ENCODE measurements at places on chromosomes 4 and X. TPM values are rescaled to one million over a fixed set of nuclear protein-coding genes. Genes with fewer than 3 reads are reported as not detected.

The CT47B1 gene
- total RNA-seq: not detected

The ALB gene
- not detected for total RNA-seq

The RHOXF2B gene
- total RNA-seq: not detected

The PNMA5 gene
- total RNA-seq: not detected

The INPP4B gene
- 39.2 TPM for total RNA-seq

The GPR34 gene
- total RNA-seq: not detected

The CCKAR gene
- not detected for total RNA-seq

DNA sequence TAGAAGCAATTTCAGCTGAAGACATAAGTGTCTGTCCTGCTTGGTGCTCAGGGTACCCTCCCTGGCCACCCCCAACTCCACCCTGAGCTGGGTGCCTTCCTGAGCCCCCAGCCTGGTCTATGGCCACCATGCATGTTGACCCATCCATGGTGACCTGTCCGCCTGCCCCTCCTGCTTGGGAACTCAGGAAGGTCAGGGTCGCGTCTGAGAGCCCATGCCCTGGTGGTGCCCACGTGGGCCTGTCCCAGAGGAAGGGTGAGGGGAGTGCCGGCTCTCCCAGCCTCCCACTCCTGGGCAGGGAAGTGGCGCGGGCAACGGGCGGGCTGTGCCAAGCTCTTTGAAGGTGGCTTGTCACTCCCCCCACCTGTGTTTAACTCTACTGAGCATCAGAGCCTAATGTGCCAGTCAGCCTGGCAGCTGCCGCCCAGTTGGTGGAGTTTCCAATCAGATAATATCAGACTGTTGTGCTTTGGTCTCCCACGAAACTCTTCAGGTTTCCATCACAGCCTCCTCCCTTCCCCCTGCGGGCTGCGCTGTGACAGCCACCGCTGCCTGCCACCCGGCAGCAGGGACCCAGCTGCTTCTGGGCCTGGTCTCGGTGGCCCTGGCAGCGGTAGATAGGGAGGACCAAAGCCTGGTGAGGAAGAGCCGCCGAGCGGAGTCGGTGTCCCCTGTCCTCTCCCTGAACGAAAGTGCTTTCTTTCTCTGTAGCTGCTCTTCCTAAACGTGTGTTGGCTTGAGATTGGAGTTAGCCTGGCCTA lies 4.8 kb downstream of the SH3BP2 start:
- H3K27ac ChIP-seq: no peak overlapping the region
- no peaks in the 10 kb centered on the region for H3K36me3 ChIP-seq
- H3K4me3 ChIP-seq: no peak overlapping the region
- no peaks in the 10 kb centered on the region for H3K27me3 ChIP-seq
- H3K4me1 ChIP-seq: peaks cover 44% of the 10 kb centered on the region

DNA sequence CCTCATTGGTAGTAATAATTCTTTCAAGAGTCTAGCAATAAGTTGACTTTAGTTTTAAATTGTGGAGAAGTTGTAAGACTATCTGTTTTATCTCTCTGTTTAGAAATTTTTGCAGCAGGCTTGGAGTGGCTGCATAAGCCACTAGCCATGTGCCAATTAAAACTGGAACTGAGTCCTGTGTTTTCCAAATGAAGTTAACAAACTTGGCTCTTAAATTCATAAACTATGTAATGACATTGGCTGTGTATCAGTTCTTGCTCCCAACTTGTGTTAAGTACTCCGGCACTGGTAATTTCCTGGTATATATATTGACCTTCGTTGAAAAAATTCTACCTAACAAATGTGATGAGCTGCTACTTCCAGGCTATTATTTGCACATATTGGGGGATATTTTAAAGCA lies 420.4 kb downstream of the GBA3 start:
- no peaks in the 10 kb centered on the region for H3K36me3 ChIP-seq
- no peak overlapping the region for H3K4me3 ChIP-seq
- H3K27me3 ChIP-seq: no peaks in the 10 kb centered on the region
- DNase-seq: no peak

- no peaks in the 10 kb centered on the region for H3K36me3 ChIP-seq
- no peak overlapping the region for H3K27ac ChIP-seq
- no peaks in the 10 kb centered on the region for H3K27me3 ChIP-seq
- no peak for DNase-seq
Measured at GRCh38 chrX:45860450-45860849, 659.8 kb upstream of the DIPK2B start.

GRCh38 chrX:41381685-41382084 lies 47.7 kb downstream of the DDX3X start:
- H3K27ac ChIP-seq: no peak overlapping the region
- DNase-seq: peak; percentile 68
- H3K36me3 ChIP-seq: no peaks in the 10 kb centered on the region

- no peak overlapping the region for H3K4me3 ChIP-seq
- H3K36me3 ChIP-seq: no peaks in the 10 kb centered on the region
- H3K27ac ChIP-seq: no peak overlapping the region
- peaks cover 14% of the 10 kb centered on the region for H3K4me1 ChIP-seq
Measured at GRCh38 chr4:80115368-80116181, 42.5 kb upstream of the ANTXR2 start.

DNA sequence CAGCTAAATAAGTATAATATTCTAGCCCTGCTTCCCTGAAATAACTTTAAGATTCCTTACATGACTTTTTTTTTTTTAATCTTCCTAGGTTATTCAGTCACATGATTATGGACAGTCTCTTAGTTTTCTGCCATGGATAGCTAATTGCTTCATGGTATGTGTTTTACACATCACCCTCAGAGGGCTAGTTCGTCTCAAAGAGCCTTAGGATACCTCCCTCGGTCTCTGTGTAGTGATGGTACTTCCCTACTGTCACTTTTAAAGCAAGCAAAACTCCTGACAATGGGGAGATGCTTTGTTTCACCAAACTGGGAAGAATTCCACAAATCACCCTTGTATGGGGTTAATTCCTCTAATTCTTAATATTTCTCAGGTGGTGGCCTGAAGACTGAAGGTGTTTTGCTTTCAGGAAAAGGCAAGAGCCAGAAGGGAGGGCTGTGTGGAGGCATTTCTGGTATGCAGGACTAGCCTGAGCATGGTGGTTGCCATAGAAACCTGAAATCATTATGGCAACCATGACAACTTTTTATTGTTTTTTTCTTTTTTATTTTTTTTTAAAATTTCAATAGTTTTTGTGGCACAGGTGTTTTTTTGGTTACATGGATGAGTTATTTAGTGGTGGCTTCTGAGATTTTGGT lies 70.4 kb downstream of the BEX3 start:
- no peak overlapping the region for H3K27ac ChIP-seq
- no peak overlapping the region for H3K4me3 ChIP-seq
- H3K4me1 ChIP-seq: no peaks in the 10 kb centered on the region
- peak; percentile 50 for DNase-seq

DNA sequence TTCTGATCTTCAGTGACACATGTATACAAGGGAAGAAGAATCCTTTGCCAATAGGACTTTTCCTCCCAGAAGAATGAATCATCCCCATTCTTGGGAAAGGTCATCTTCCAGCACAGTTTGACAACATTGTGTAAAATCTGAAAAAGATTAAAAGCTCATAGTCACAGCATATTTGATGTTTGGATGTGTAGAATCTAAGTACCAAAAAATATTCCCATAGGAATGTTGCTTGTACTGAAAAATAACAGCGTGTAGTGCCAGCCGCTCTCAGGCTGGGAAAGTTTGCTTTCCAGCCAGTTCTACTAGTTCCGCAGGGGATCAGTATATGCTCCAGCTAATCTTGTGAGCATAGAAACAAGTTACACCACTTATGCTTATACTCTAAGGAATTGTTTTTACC lies 74.7 kb upstream of the IL13RA1 start:
- H3K4me3 ChIP-seq: no peak overlapping the region
- peaks cover 18% of the 10 kb centered on the region for H3K4me1 ChIP-seq
- peak; percentile 70 for DNase-seq
- H3K36me3 ChIP-seq: no peaks in the 10 kb centered on the region

DNA sequence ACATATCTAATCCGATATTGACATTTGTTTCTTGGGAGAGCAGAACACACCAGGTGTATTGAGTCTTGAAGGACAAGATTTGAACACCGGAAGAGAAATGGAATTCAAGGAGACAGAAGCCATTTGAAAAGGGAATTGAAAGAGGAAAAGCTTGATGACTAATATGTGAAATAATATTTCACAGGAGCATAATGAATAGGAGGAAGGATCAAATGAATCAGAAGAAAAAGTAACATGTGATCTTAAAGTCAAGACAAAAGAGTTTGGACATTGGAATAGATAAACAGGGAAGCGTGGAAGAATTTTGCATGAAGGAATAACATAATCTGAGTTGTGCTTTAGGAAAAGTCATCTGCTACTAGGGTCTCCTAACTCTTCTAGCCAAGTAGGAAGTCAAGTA lies 145.5 kb upstream of the PDHA2 start:
- no peaks in the 10 kb centered on the region for H3K4me1 ChIP-seq
- H3K36me3 ChIP-seq: no peaks in the 10 kb centered on the region
- no peak overlapping the region for H3K27ac ChIP-seq
- DNase-seq: no peak
- H3K4me3 ChIP-seq: no peak overlapping the region

- H3K27me3 ChIP-seq: no peaks in the 10 kb centered on the region
- H3K27ac ChIP-seq: peak overlapping the region; percentile 48
- H3K36me3 ChIP-seq: no peaks in the 10 kb centered on the region
Measured at GRCh38 chrX:123324625-123325024, 140.5 kb downstream of the GRIA3 start.

DNA sequence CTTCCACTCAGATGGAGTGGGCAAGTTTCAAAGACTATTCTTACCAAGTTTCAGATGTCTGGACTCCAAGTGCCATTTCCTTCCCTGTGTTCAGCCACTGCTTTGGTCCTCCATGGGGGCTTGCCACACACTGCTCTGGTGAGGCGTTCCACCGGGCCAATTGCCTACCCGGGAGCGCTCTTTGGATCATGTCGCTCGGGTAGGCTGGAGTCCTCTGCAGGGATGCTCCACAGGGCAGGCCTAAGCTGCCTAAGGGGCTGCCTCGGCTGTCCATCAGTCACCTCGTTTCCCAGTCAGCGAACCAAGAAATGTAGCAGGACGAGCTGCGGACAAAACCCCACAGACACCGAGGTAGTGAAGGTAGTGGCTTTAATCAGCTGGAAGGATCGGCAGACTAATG lies 200.7 kb upstream of the KLF8 start:
- H3K4me1 ChIP-seq: no peaks in the 10 kb centered on the region
- no peak overlapping the region for H3K27ac ChIP-seq
- no peak for DNase-seq
- no peak overlapping the region for H3K4me3 ChIP-seq
- H3K27me3 ChIP-seq: no peaks in the 10 kb centered on the region

DNA sequence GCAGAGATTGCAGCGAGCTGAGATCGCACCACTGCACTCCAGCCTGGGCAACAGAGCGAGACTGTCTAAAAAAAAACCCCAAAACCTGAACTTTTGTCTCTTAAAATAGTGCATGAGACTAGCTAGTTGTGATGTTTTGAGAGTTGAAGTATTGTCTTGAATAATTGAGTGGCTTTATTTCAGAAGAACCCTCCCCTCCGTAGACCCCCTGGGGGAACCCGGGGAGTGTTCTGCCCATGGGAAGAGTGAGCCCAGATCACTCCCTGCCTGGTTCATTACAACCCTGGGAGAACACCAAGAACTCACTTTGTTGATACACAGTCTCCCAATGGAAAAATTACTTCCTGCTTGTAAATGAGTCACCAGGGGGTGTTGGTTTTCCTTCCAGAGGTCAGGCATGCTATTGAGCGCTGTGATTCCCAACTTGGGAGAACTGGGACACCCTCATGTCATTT lies 65.3 kb upstream of the SHISA3 start:
- peak; percentile 1 for DNase-seq
- no peaks in the 10 kb centered on the region for H3K36me3 ChIP-seq
- H3K27ac ChIP-seq: no peak overlapping the region

DNA sequence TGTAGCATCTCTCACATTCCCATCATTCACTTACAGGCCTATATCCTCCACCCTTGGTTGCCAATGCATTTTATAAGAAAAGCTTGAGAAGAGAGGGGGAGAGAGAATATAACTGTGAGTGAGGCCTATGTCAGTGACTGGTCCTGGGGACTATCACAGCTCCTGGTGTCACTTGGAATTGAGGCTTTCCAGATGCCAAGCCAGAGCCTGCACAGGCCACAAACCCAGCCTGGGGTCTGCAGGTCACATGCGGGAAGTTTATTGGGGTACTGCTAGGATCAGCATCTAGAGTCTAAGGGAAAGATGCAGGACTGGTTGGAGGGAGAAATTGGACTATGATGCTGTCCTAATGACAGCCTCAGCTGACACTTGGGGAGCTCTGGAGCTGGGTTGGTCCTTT lies 47.6 kb downstream of the RTL5 start:
- no peaks in the 10 kb centered on the region for H3K4me1 ChIP-seq
- no peak overlapping the region for H3K27ac ChIP-seq
- DNase-seq: no peak
- no peak overlapping the region for H3K4me3 ChIP-seq
- H3K27me3 ChIP-seq: no peaks in the 10 kb centered on the region

GRCh38 chrX:458631-459061 lies 71.9 kb upstream of the PPP2R3B start:
- no peak overlapping the region for H3K4me3 ChIP-seq
- no peaks in the 10 kb centered on the region for H3K4me1 ChIP-seq
- no peak for DNase-seq
- no peaks in the 10 kb centered on the region for H3K36me3 ChIP-seq

GRCh38 chr4:151207186-151207585 lies 69.8 kb upstream of the PRSS48 start:
- H3K27ac ChIP-seq: no peak overlapping the region
- H3K27me3 ChIP-seq: no peaks in the 10 kb centered on the region
- DNase-seq: no peak
- H3K4me3 ChIP-seq: no peak overlapping the region

DNA sequence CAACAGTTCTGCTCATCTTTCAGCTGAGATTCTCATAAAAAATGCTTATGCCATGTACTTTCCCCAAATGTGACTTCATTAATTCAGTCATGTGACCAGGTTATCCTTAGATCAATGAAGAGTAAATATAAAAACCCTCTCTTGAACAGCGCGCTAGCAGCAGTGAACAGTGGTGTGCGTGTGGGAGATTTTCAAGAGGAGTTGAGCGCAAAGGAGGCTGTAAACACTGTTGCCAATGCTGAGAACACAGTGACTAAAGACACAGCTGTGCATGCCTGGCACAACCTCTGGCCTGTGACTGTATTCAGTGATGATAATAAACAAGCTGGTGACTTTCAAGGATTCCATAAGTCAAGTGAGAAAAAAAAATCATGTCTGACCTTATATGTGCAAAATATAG lies 25.1 kb downstream of the MSX1 start:
- no peaks in the 10 kb centered on the region for H3K36me3 ChIP-seq
- DNase-seq: peak; percentile 48
- H3K27me3 ChIP-seq: peaks cover 18% of the 10 kb centered on the region
- no peak overlapping the region for H3K4me3 ChIP-seq
- peaks cover 10% of the 10 kb centered on the region for H3K4me1 ChIP-seq
- no peak overlapping the region for H3K27ac ChIP-seq

DNA sequence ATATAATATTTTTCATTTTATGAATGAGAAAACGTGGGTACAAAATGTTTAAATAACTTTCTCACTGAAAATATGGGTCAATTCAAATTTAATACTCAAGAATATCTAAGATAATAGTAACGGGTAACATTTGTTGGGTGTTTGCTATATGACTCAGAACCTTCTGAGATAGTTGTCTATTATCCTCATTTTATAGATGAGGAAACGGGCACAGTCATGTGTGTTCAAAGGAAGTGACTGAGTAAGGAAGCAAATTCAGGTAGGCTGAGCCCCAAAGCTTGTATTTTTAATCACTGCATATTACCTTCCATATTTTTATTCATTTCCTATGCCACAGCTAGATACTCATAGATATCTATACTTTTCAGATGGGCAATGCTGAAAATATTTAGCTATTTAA lies 12.2 kb upstream of the CAMK2D start:
- H3K36me3 ChIP-seq: no peaks in the 10 kb centered on the region
- H3K4me1 ChIP-seq: no peaks in the 10 kb centered on the region
- DNase-seq: no peak
- H3K27me3 ChIP-seq: no peaks in the 10 kb centered on the region
